IgD-negative memory B cell (primary cell): ENCODE measurements at places on chromosomes 6 and 20. TPM values are rescaled to one million over a fixed set of nuclear protein-coding genes. Genes with fewer than 3 reads are reported as not detected.

The GJA10 gene
- not detected for polyA plus RNA-seq

The SNAI1 gene
- polyA plus RNA-seq: 0.63 TPM

The MAPK14 gene
- 33.4 TPM for polyA plus RNA-seq

The BTN1A1 gene
- polyA plus RNA-seq: 3.7 TPM

The EFCAB8 gene
- polyA plus RNA-seq: not detected

The ADGRF5 gene
- polyA plus RNA-seq: not detected

The PRL gene
- not detected for polyA plus RNA-seq

The SRMS gene
- polyA plus RNA-seq: 0.43 TPM

The SOBP gene
- polyA plus RNA-seq: 1.0 TPM

The POU5F1 gene
- 0.70 TPM for polyA plus RNA-seq

The SPATS1 gene
- polyA plus RNA-seq: not detected

The OXT gene
- polyA plus RNA-seq: 0.59 TPM

The TNF gene
- 6.4 TPM for polyA plus RNA-seq

The SLC22A2 gene
- polyA plus RNA-seq: not detected

The SPDEF gene
- polyA plus RNA-seq: not detected

The SERAC1 gene
- 2.1 TPM for polyA plus RNA-seq

The BPIFB1 gene
- polyA plus RNA-seq: not detected
